ENCODE measurements at places on chromosomes 1 and 21.

DNA sequence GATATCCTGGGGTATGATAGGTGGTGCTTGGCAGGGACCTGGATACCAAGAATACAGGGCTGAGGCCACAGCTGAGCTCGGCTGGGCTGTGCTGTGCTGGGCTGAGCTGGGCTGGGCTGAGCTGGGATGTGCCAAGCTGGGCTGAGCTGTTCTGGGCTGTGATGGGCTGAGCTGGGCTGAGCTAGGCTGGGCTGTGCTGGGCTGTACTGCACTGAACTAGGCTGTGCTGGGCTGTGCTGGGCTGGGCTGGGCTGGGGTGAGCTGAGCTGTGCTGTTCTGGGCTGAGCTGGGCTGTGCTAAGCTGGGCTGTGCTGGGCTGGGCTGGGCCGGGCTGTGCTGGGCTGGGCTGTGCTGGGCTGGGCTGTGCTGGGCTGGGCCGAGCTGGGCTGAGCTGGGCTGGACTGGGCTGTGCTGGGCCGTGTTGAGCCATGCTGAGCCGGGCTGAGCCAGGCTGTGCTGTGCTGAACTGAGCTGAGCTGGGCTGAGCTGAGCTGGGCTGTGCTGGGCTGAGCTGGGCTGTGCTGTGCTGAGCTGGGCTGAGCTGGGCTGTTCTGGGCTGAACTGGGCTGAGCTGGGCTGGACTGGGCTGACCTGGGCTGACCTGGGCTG, 94.7 kb upstream of the ACTRT2 start:
- no peak for DNase-seq

- DNase-seq, result no peak
Observed at GRCh38 chr1:116804736-116805135, 50.5 kb downstream of the CD2 start.

- no peak for DNase-seq
Observed at GRCh38 chr1:203462878-203463277, 12.7 kb upstream of the PRELP start.

DNA sequence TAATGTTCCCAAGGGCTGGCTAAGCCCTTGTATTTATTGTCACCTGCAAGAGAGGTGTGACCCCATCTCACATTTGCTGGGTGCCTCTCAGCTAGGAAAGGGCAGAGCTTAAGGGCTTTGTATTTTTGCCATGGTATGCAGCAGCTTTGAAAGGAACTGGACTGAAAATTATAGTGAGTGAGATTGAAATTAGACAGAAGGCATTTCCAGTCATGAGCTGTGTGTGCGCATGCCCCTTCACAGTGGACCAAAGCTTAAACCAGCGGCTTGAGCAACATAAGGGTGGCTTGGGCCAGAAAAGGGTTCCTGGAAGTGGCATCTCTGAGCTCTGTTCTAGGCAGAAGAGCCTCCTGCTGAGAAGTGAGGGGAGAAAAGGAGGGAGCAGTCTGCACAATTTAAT, 19.8 kb downstream of the MYOG start:
- DNase-seq, result no peak

Data from NCI-H2081 treated with DMSO at 0.1 percent for 48 hours (cell line).